Chondrocyte (in vitro differentiated cells): ENCODE measurements at places on chromosomes 1 and 21. TPM values are rescaled to one million over a fixed set of nuclear protein-coding genes. Genes with fewer than 3 reads are reported as not detected.
A peak's percentile ranks its signal among the peaks of the same experiment; 100 is the strongest.

GRCh38 chr1:32286763-32287162, 5.1 kb upstream of the HDAC1 start:
- H3K27ac ChIP-seq: no peak overlapping the region
- no peaks in the 10 kb centered on the region for H3K27me3 ChIP-seq
- no peak overlapping the region for H3K4me3 ChIP-seq
- no peak for DNase-seq
- peaks cover 6% of the 10 kb centered on the region for H3K4me1 ChIP-seq

GRCh38 chr1:208273386-208274017, 29.3 kb upstream of the PLXNA2 start:
- H3K27ac ChIP-seq: no peak overlapping the region
- H3K4me3 ChIP-seq: no peak overlapping the region
- peaks cover 30% of the 10 kb centered on the region for H3K4me1 ChIP-seq
- no peak for DNase-seq
- H3K27me3 ChIP-seq: peaks cover 75% of the 10 kb centered on the region

DNA sequence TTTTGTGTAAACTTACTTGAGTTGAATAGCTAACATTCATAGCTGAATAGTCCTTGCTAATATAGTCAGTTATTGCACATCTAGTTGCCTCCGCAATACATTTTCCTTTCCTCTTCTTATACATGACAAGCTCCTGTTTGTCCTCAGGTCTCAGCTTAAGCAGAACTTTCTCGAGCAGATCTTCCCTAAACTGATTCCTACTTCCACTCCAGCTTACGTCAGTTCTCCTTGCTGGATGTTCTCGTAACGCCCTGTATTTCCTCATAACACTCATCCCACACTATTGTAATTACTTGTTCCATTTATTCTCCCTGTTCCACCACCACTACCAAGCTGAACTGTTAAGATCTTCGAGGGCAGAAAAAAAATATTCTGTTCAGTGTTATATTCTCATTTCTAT, 15.1 kb upstream of the OMA1 start:
- no peaks in the 10 kb centered on the region for H3K4me1 ChIP-seq
- no peak for DNase-seq
- no peak overlapping the region for H3K4me3 ChIP-seq
- H3K36me3 ChIP-seq: peaks cover 4% of the 10 kb centered on the region
- H3K27ac ChIP-seq: no peak overlapping the region

DNA sequence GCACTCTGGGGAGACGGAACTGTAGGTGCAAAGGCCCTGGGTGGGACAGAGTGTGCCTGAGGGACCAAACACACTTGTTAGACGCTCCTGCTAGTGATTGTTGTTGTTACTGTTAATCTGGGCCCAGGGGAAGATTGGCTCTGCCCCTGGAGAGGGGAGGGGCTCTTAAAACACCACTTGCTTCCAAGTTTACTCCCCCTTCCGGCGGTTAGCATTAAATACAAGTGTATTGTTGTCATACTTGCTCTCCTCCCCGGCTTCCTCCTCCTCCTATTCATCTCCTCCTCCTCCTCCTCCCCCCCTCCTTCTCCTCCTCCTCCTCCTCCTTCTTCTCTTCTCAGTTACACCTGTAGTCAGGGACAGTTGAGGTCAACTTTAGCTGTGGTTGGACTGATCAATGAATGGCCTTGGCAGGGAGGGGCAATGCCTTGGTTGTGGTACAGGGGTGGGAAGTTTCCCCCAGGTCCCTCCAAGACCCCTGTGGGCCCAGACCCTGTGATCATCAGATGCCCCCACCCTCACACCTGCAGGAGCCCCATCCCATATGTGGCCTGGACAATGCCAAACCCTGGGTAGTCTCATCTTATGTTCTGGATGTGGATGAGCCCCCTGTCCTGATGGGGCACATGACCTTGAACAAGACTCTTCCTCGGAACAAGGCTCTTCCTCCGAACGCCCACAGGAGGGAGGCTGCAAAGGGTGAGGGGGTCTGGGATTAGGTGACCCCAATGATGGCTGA, 217.3 kb downstream of the PTPRU start:
- H3K4me3 ChIP-seq: no peak overlapping the region
- H3K4me1 ChIP-seq: no peaks in the 10 kb centered on the region
- DNase-seq: peak; percentile 69

GRCh38 chr1:1170215-1171091, 3.2 kb upstream of the TTLL10 start:
- H3K4me1 ChIP-seq: peaks cover 4% of the 10 kb centered on the region
- peak; percentile 87 for DNase-seq
- peaks cover 9% of the 10 kb centered on the region for H3K27me3 ChIP-seq
- H3K4me3 ChIP-seq: no peak overlapping the region
- no peaks in the 10 kb centered on the region for H3K36me3 ChIP-seq

GRCh38 chr1:198544265-198544664, 3.8 kb upstream of the ATP6V1G3 start:
- no peaks in the 10 kb centered on the region for H3K36me3 ChIP-seq
- H3K4me3 ChIP-seq: no peak overlapping the region
- H3K27ac ChIP-seq: no peak overlapping the region
- no peaks in the 10 kb centered on the region for H3K4me1 ChIP-seq
- no peak for DNase-seq

DNA sequence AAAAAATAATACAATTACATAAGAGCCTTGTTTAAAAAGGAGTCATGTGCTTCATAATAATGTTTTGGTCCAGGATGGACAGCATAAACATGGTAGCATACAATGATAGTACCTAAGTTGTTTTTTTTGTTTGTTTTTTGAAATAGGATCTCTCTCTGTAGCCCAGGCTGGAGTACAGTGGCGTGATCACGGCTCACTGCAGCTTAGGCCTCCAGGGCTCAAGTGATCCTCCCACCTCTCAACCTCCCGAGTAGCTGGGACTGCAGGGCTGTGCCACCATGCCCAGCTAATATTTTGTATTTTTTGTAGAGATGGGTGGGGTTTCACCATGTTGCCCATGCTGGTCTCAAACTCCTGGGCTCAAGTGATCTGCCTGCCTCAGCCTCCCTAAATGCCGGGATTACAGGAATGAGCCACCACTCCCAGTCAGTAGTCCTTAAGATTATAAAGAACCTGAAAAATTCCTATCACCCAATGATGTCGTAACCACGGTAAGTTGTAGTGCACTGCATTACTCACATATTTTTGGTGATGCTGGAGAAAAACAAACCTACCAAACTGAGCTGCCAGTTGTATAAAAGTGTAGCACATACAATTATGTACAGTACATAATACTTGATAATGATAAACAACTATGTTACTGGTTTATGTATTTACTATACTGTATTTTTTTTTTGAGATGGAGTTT, 22.4 kb upstream of the RCOR3 start:
- H3K36me3 ChIP-seq: peaks cover 3% of the 10 kb centered on the region
- no peak for DNase-seq
- no peaks in the 10 kb centered on the region for H3K27me3 ChIP-seq
- no peaks in the 10 kb centered on the region for H3K4me1 ChIP-seq
- no peak overlapping the region for H3K27ac ChIP-seq

- H3K36me3 ChIP-seq: peaks cover 15% of the 10 kb centered on the region
- no peaks in the 10 kb centered on the region for H3K27me3 ChIP-seq
- H3K4me1 ChIP-seq: peaks cover 23% of the 10 kb centered on the region
- no peak overlapping the region for H3K4me3 ChIP-seq
- H3K27ac ChIP-seq: no peak overlapping the region
Observed at GRCh38 chr1:61361931-61362330, 279.6 kb downstream of the NFIA start.

DNA sequence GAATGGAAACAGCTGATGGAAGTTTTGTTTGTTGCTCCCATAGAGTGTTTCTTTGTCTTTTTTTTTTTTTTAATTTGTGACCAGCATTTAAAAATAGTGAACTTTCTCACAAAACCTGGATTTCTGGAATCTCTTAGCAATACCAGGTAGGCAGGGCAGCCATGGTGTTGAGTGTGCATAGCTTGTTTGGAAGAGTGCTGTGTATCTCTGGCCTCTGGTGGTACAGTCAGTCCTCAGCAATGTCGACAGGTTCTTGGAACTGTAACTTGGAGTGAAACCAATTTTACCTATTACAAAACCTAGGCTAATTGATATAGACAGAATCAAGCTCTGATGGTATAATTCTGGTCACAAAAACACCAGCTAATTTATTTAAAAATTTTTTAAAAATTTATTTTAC, 6.7 kb downstream of the AADACL3 start:
- no peak for DNase-seq
- no peaks in the 10 kb centered on the region for H3K36me3 ChIP-seq
- H3K4me3 ChIP-seq: no peak overlapping the region
- H3K27ac ChIP-seq: no peak overlapping the region
- H3K27me3 ChIP-seq: peaks cover 2% of the 10 kb centered on the region

DNA sequence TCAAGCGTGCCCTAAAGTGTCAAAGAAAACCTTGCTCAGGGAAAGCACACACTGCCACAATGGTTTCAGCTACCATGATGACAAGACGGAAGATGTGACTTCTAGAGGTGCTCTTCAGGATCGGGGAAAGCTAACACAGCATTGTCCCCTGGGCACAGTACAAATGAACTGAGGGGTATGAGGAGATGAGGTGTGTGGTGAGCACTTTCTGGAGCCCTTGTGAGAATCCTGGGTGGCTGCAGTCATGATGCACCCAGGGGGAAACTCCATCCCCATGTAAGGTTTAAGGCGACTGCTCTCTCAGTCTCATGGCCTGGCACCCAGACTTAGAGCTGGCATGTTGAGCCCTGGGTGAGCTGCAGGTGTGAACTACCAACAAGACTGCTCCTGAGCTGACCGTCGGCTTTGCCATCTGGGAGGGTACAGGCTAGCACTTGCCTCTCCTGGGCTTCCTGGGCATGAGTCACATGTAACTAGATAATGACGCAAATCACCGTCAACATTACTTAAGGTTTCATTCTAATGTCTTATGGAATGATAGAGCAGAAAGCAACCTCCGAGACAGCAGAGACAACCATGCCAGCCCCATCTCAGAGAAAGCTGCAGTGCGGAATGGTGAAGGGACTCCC, 144.6 kb downstream of the CLIC6 start:
- DNase-seq: no peak
- peaks cover 23% of the 10 kb centered on the region for H3K36me3 ChIP-seq
- no peaks in the 10 kb centered on the region for H3K27me3 ChIP-seq
- H3K4me3 ChIP-seq: no peak overlapping the region

DNA sequence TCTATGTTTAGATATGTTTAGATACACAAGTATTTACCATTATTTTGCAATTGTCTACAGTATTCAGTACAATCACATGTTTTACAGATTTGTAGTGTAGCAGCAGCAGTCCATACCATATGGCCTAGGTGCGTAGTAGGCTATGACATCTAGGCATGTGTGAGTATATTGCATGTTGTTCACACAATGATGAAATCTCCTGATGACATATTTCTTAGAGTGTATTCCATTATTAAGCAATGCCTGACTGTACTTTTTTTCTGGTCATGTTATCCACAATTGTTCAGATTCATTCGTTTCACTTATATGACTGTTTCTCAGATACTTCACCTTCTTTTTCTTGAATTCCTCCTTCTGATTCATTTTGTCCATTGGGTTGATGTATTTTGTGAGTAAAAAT, 9.9 kb upstream of the BACE2 start:
- H3K36me3 ChIP-seq: peaks cover 4% of the 10 kb centered on the region
- DNase-seq: no peak
- H3K27me3 ChIP-seq: peaks cover 8% of the 10 kb centered on the region
- no peak overlapping the region for H3K27ac ChIP-seq
- H3K4me3 ChIP-seq: no peak overlapping the region

- no peak for DNase-seq
- no peak overlapping the region for H3K4me3 ChIP-seq
- H3K36me3 ChIP-seq: peaks cover 22% of the 10 kb centered on the region
- peaks cover 37% of the 10 kb centered on the region for H3K4me1 ChIP-seq
Observed at GRCh38 chr1:23787701-23788100, 3.2 kb upstream of the LYPLA2 start.

- DNase-seq: no peak
- no peak overlapping the region for H3K4me3 ChIP-seq
- no peak overlapping the region for H3K27ac ChIP-seq
- peaks cover 8% of the 10 kb centered on the region for H3K36me3 ChIP-seq
- H3K27me3 ChIP-seq: no peaks in the 10 kb centered on the region
Observed at GRCh38 chr1:197561041-197561440, 214.2 kb downstream of the DENND1B start.

GRCh38 chr1:148385371-148386030, 97.6 kb downstream of the PPIAL4G start:
- H3K27me3 ChIP-seq: no peaks in the 10 kb centered on the region
- H3K36me3 ChIP-seq: no peaks in the 10 kb centered on the region
- no peak overlapping the region for H3K27ac ChIP-seq
- H3K4me1 ChIP-seq: peaks cover 6% of the 10 kb centered on the region

DNA sequence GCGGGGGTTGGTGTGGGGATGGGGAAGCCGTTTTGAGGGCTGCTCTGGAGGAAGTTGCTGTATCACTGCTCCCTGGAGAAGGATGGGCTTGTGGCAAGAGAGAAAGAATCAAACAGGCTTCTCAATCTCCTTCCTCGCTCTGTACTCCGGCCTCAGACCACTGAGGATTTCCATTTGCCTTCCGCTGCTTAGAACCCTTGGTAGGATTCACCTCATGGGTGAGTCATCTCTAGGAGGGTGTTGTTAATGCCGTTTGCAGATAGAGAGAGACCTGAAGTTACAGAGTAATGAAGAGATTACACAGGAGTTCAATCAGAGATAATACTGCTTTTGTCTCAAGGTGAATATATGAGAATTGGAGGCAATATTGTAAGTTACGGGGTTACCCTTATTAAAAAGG, 15.3 kb downstream of the SLC35F3 start:
- H3K4me1 ChIP-seq: no peaks in the 10 kb centered on the region
- no peaks in the 10 kb centered on the region for H3K27me3 ChIP-seq
- H3K36me3 ChIP-seq: no peaks in the 10 kb centered on the region

DNA sequence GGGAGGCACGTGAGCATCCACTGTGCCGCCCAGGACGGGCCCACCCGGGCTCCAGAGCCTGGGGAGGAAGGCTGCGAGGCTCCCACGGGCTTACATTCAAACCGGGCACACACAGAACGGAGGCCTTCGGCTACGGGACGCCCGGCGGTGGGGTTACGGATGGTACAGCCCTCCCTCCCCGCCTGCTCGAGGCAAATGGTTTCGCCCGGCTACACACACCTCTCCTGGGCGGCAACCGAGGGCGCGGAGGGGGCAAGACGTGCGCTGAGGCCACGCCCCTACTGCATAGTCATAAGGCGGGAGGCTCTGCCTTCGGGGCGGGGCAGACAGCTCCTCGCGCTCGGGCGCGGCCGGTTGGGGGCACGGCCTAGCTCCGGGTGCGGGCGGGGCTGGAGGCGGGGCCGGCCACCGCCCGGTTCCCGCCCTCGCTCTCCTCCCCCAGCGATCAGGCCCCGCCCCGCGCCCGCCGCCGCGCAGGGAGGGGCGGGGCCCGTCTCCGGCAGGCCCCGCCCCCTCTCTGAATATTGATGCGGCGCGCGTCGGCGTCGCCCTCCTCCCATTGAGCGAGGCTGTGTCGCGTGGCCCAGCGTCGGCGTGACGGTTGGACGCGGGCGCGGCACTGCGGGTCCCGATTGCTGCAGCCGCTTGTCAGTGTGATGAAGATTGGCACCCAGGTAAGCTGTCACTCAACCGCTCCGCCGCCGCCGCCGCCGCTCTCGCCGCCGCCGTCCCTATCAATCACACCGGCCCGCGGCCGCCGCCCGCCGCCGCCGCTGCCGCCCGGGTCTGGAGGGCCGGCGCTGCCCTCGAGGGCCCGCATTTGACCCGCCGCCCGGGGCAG, at the start of gene PKNOX1:
PKNOX1 (plus strand) TSS at position 572 of the 841 bp plus-strand sequence. CDS start 29,820 bp downstream, outside the sequence.
- H3K4me3 ChIP-seq: peak within 1 kb of the TSS; percentile 91
- peaks cover 11% of the 10 kb centered on the region for H3K36me3 ChIP-seq

Gene HHIPL2
- not detected in 3 replicates for total RNA-seq

Gene TLR5
- total RNA-seq: 0.17 to 0.36 TPM (median 0.22 TPM) in 3 replicates

Gene NOC2L
- total RNA-seq: 50.6 to 63.8 TPM (median 52.0 TPM) in 3 replicates

Gene LCE1F
- total RNA-seq: not detected in 3 replicates

Gene ANKRD34A
- total RNA-seq: 1.2 to 3.1 TPM (median 2.0 TPM) in 3 replicates

Gene KCNH1
- total RNA-seq: 6.0 to 6.3 TPM (median 6.3 TPM) in 3 replicates

Gene TNNI3K
- 0.67 to 1.0 TPM in 2 of 3 replicates, not detected in the other for total RNA-seq

Gene SYDE2
- total RNA-seq: 13.1 to 17.8 TPM (median 13.4 TPM) in 3 replicates

Gene CHI3L1
- total RNA-seq: not detected in 3 replicates

Gene PARK7
- 250 to 288 TPM (median 254 TPM) in 3 replicates for total RNA-seq
